ENCODE measurements at places on chromosomes 7 and 10.
A peak's percentile ranks its signal among the peaks of the same experiment; 100 is the strongest.

DNA sequence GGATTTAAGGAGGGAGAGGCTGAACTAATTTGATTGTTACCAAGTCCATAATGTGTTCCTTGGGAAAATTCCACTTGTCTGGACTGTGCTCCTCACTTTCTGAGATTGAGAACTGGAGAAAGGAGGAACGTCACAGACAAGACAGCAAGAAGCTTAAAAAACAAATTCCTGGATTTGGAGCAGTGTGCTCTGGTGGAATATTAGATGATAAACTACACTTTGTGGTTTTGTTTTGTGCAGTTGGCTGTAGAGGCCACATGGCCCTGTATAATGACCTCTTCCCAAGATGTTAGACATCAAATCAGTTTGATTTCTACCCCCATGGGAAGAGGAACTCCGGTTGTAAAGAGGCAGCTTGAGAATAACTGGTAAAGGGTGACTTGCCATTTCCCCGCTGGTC lies 421.3 kb upstream of the GALNT17 start:
- DNase-seq: no peak
- H3K36me3 ChIP-seq: peaks cover 3% of the 10 kb centered on the region
- no peak overlapping the region for H3K27ac ChIP-seq
- H3K27me3 ChIP-seq: no peaks in the 10 kb centered on the region

GRCh38 chr10:43938810-43939209 lies 290.1 kb upstream of the ZNF32 start:
- H3K27ac ChIP-seq: no peak overlapping the region
- no peak for DNase-seq
- no peaks in the 10 kb centered on the region for H3K36me3 ChIP-seq
- peaks cover 17% of the 10 kb centered on the region for H3K4me1 ChIP-seq
- no peak overlapping the region for H3K4me3 ChIP-seq

- H3K27me3 ChIP-seq: no peaks in the 10 kb centered on the region
- H3K27ac ChIP-seq: no peak overlapping the region
- peaks cover 36% of the 10 kb centered on the region for H3K4me1 ChIP-seq
Observed at GRCh38 chr7:2775785-2776184, 68.3 kb downstream of the GNA12 start.

DNA sequence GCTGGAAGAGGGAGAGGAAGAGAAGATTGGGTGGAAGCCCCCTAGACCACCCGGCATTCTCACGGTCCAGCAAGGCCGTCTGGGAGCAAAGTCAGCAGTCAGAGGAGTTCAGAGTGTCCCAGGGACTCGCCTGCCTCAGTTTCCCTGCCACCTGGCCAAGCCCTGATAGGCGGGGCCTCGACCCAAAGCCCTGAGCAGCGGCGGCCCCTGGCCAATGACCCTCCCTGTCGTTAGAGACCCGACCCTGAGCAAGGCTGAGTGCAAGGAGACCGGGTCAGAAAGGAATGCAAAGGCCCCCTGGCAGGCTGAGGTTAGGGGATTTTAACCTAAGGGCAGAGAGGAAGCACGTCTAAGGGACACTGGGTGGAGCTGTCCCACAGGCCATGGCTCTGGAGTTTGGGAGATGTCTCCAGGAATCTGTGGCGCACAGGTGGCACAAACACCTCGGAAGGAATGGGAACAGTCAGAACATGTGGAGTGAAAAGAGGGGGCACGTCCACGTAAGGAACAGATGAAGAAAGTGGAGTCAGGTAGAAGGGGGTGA lies 196.8 kb upstream of the PDE1C start:
- H3K36me3 ChIP-seq: no peaks in the 10 kb centered on the region
- H3K4me1 ChIP-seq: no peaks in the 10 kb centered on the region
- H3K27ac ChIP-seq: no peak overlapping the region
- DNase-seq: no peak
- H3K27me3 ChIP-seq: no peaks in the 10 kb centered on the region
- H3K4me3 ChIP-seq: no peak overlapping the region

GRCh38 chr10:95242581-95243317 lies 48.1 kb downstream of the PDLIM1 start:
- peak; percentile 37 for DNase-seq
- H3K36me3 ChIP-seq: no peaks in the 10 kb centered on the region
- H3K4me3 ChIP-seq: no peak overlapping the region
- H3K27me3 ChIP-seq: peaks cover 9% of the 10 kb centered on the region
- H3K27ac ChIP-seq: no peak overlapping the region
- peaks cover 5% of the 10 kb centered on the region for H3K4me1 ChIP-seq

DNA sequence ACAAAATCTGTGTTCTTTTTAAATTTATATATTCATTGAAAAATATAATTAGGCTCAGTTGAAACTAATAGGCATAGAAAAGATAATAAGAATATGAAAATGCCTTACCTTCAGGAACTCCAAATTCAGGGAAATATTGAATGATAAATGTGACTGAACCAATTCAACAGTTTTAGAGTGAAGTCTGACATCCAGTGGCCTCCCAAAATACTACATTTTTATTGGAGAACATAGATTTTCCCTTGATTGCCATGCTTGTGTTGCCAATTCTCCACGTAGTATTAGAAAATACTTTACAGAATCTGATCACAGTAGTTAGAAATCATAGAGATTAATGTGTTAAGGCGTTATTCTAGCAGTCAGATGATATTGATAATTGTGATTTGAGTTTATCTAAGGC lies 1246.7 kb downstream of the GATA3 start:
- DNase-seq: no peak
- H3K36me3 ChIP-seq: no peaks in the 10 kb centered on the region
- peaks cover 2% of the 10 kb centered on the region for H3K4me1 ChIP-seq
- no peak overlapping the region for H3K27ac ChIP-seq
- H3K27me3 ChIP-seq: peaks cover 2% of the 10 kb centered on the region

- no peak for DNase-seq
- H3K27me3 ChIP-seq: peaks cover 2% of the 10 kb centered on the region
- no peaks in the 10 kb centered on the region for H3K36me3 ChIP-seq
- no peak overlapping the region for H3K27ac ChIP-seq
Observed at GRCh38 chr10:75497997-75498883, 66.8 kb downstream of the LRMDA start.

DNA sequence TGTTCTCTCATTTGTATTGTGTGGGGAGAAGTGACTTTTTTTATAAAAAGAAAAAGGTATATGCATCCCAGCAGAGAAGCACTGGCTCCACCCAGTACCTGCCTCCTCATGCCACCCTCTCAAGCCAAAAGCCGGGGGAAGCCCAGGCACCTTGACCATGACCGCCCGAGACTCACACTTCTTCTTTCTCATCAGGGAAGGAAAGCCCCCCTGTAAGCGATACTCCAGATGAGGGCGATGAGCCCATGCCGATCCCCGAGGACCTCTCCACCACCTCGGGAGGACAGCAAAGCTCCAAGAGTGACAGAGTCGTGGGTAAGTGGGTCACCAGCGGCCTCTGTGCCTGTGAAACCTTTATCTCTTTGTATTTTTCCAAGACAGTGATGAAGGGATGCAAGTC lies 22.9 kb downstream of the IKZF1 start:
- H3K36me3 ChIP-seq: peaks cover 78% of the 10 kb centered on the region
- H3K27ac ChIP-seq: peak overlapping the region; percentile 63
- H3K27me3 ChIP-seq: no peaks in the 10 kb centered on the region

GRCh38 chr7:84162125-84162524 lies 32.5 kb downstream of the SEMA3A start:
- no peak overlapping the region for H3K4me3 ChIP-seq
- no peak overlapping the region for H3K27ac ChIP-seq
- H3K27me3 ChIP-seq: no peaks in the 10 kb centered on the region
- no peaks in the 10 kb centered on the region for H3K36me3 ChIP-seq

GRCh38 chr7:6121141-6121540 lies 90.0 kb downstream of the ANKRD61 start:
- H3K27ac ChIP-seq: no peak overlapping the region
- DNase-seq: no peak
- H3K4me3 ChIP-seq: no peak overlapping the region
- H3K27me3 ChIP-seq: no peaks in the 10 kb centered on the region
- H3K4me1 ChIP-seq: peaks cover 9% of the 10 kb centered on the region
- peaks cover 76% of the 10 kb centered on the region for H3K36me3 ChIP-seq

DNA sequence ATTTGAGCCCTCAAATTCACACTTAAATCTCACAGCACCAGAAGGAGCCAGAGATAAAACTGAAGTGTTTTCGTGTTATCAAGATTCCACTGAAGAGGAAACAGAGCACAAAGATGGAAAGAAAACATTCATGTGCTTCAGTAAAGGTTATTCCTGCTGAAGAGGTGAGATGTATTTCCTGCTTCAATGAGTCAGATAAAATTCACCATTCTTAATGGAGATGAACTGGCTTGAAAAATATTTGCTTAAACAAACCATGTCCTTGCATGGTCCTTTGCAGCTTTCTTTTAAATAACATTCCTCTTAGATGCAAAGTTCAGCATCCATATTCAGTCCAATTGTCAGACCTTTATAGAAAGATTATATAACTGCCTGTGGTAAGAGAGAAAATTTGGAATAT lies 294.2 kb downstream of the IPMK start:
- no peak for DNase-seq
- H3K4me1 ChIP-seq: no peaks in the 10 kb centered on the region
- H3K4me3 ChIP-seq: no peak overlapping the region
- H3K27ac ChIP-seq: no peak overlapping the region

DNA sequence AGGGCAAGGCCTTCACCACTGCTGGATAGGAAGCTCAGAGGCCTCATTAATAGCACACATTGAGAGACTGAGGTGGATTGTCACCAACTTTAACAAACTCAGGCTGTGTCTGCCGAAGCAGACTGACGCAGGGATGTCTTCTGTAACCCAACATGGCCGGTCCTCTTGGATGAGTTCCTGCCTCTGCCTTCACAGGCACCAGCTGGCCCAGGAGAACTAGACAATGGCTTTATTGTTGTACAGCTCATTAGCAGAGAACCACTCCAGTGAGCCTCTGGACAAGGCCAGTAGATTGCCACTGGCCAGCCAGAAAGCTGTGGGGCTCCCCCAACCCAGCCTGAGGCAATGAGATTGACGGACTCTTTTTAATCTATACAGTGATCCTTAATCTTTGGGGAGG lies 9.4 kb downstream of the NODAL start:
- DNase-seq: no peak
- H3K4me3 ChIP-seq: no peak overlapping the region
- peaks cover 7% of the 10 kb centered on the region for H3K36me3 ChIP-seq
- H3K4me1 ChIP-seq: peaks cover 13% of the 10 kb centered on the region
- H3K27ac ChIP-seq: no peak overlapping the region

GRCh38 chr7:12162415-12163113 lies 48.5 kb upstream of the TMEM106B start:
- no peaks in the 10 kb centered on the region for H3K27me3 ChIP-seq
- no peak overlapping the region for H3K4me3 ChIP-seq
- no peaks in the 10 kb centered on the region for H3K4me1 ChIP-seq
- H3K27ac ChIP-seq: no peak overlapping the region

GRCh38 chr7:70694434-70694970 lies 437.4 kb upstream of the GALNT17 start:
- H3K4me3 ChIP-seq: peak overlapping the region; percentile 86
- H3K4me1 ChIP-seq: peaks cover 14% of the 10 kb centered on the region
- DNase-seq: peak; percentile 18
- H3K27ac ChIP-seq: no peak overlapping the region
- H3K27me3 ChIP-seq: peaks cover 42% of the 10 kb centered on the region
- no peaks in the 10 kb centered on the region for H3K36me3 ChIP-seq

GRCh38 chr7:103752995-103753394 lies 236.5 kb downstream of the RELN start:
- peaks cover 6% of the 10 kb centered on the region for H3K27me3 ChIP-seq
- no peak overlapping the region for H3K4me3 ChIP-seq
- no peaks in the 10 kb centered on the region for H3K36me3 ChIP-seq
- no peak for DNase-seq

- H3K4me1 ChIP-seq: no peaks in the 10 kb centered on the region
- no peaks in the 10 kb centered on the region for H3K36me3 ChIP-seq
- peaks cover 12% of the 10 kb centered on the region for H3K27me3 ChIP-seq
- no peak overlapping the region for H3K4me3 ChIP-seq
Observed at GRCh38 chr7:154841731-154842331, 161.1 kb downstream of the PAXIP1 start.

DNA sequence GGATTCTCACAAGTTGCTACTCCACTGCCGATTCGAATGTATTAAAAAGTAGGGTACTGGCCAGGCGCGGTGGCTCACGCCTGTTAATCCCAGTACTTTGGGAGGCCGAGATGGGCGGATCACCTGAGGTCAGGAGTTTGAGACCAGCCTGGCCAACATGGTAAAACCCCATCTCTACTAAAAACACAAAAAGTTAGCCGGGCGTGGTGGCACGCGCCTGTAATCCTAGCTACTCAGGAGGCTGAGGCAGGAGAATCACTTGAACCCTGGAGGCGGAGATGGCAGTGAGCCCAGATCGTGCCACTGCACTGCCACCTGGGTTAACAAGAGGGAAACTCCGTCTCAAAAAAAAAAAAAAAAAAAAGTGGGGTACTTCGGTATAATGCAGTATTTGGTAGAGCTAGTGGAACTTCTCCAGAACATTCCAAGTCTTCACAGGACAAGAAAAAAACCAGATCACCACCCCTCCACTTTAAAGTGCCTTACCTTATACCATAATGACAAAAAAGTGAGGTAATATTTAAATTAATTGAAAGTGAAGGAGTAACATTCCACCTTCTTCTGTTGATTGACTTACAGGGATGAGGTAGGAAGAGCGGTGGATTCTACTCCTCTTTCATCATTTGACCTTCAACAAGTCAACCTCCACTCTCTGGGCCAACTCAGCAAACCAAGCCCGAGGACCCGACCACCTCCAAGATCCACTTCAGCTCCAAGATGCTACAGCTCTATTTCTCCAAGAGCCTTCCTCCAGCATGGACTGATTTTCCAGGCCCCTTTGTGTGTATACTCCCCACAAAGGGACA lies 2.0 kb downstream of the BAZ1B start:
- peaks cover 57% of the 10 kb centered on the region for H3K4me1 ChIP-seq
- H3K4me3 ChIP-seq: peak overlapping the region; percentile 90
- H3K36me3 ChIP-seq: peaks cover 47% of the 10 kb centered on the region
- no peaks in the 10 kb centered on the region for H3K27me3 ChIP-seq

- H3K27ac ChIP-seq: no peak overlapping the region
- H3K36me3 ChIP-seq: peaks cover 37% of the 10 kb centered on the region
- H3K4me3 ChIP-seq: no peak overlapping the region
- H3K4me1 ChIP-seq: peaks cover 73% of the 10 kb centered on the region
- H3K27me3 ChIP-seq: no peaks in the 10 kb centered on the region
Observed at GRCh38 chr7:100367676-100368613, 5.3 kb upstream of the PILRA start.

GRCh38 chr7:135509589-135509838 lies 388 bp downstream of the CNOT4 start:
- no peak overlapping the region for H3K27ac ChIP-seq
- peaks cover 2% of the 10 kb centered on the region for H3K27me3 ChIP-seq

- no peak for DNase-seq
- no peaks in the 10 kb centered on the region for H3K4me1 ChIP-seq
- no peaks in the 10 kb centered on the region for H3K36me3 ChIP-seq
- H3K27ac ChIP-seq: no peak overlapping the region
Observed at GRCh38 chr10:30099101-30099500, 39.7 kb upstream of the JCAD start.

- H3K36me3 ChIP-seq: no peaks in the 10 kb centered on the region
- H3K27me3 ChIP-seq: peaks cover 7% of the 10 kb centered on the region
- H3K27ac ChIP-seq: no peak overlapping the region
- DNase-seq: no peak
- no peak overlapping the region for H3K4me3 ChIP-seq
Observed at GRCh38 chr10:98510412-98510995, 63.8 kb upstream of the HPS1 start.
